ENCODE measurements at places on chromosomes 5 and 9.

- no peak for DNase-seq
These were observed 165.7 kb downstream of the NPR3 start for GRCh38 chr5:32876791-32877190.

DNA sequence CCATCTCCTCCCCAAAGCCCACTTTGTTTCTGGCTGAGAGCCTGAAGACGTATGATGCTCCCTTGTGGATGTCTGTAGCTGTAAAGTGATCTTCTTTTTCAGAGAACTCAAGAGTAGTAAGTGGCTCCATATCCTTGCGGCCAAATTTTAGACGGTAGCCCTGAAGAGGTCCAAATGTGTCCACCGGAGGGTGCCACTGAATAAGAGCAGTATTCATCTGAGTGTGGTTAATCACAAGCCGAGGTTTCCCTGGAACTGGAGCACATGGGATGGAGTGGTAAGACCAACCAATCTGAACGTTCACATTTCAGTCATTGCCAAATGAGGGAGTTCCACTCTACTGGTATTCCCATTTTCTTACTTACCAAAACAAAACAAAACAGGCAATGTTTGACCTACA lies 686.5 kb upstream of the DMAC1 start:
- peak; percentile 70 for DNase-seq

DNA sequence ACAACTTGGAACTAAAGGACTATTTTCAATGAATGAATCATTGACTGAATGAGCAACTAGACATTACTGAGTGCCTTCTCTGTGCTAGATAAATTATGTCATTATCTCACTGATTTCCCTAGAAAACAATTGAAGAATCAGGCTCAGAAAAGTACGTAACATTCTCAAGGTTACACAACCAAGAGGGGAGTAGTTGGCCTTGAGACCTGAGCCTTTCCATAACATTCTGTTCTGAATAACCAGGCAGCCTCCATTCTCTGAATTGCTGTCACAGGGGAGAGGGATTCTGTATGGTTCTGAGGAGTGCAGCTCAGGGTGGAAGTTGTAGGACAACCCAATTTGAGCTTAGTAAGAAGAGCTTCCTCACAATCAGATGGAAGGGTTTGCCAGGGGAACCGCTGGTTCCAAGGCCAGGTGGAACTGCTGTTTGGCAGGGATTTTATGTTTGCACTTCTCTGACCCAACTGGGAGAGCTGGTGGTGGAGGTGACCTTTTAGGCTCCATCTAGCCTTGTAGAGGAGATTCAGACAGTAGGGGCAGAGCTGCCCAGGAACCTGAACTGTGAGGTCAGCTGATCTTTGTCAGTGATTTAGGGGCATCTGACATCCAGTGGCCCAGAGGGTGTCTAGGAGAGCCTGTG lies 16.3 kb downstream of the POLR1E start:
- no peak for DNase-seq

- peak; percentile 88 for DNase-seq
These were observed 296.5 kb upstream of the ITGA1 start for GRCh38 chr5:52491071-52491787.

- no peak for DNase-seq
These were observed 148.1 kb downstream of the DEPDC1B start for GRCh38 chr5:60551829-60552228.

- no peak for DNase-seq
These were observed 3.9 kb downstream of the TYRP1 start for GRCh38 chr9:12696931-12697622.

- DNase-seq = no peak
These were observed 14.5 kb downstream of the FRMD3 start for GRCh38 chr9:83523684-83524083.

- no peak for DNase-seq
These were observed 17.4 kb downstream of the WDR31 start for GRCh38 chr9:113322671-113323070.

GRCh38 chr9:100661668-100662067 lies 83.8 kb downstream of the CAVIN4 start:
- no peak for DNase-seq

- no peak for DNase-seq
These were observed 31.3 kb downstream of the ANXA1 start for GRCh38 chr9:73182928-73183327.

DNA sequence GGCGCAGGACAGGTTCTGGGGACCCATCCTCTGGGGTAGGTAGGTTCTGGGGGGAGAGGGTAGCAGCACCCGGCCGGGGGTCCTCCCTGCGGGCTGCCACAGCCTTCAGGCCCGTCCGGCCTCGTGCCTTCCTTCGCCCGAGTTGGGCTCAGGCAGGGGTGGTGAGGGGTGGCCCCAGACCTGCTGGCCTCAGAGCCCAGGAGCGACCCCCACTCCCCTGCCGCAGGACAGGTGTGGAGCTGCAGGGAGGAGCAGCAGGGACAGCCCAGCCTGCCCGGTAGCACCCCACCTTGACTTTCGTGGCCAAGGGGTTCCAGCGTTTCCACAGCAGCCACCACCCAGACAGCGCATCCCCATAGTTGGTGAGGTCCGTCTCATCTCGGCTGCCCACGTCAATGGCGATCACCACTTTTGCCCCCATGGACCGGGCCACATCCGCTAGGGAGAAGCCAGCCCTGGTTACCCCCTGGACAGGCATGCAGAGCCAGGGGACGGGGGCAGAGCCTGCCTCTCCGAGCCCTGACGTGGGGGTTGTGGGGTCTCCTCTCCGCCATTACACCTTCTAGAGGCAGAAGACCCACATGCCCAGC lies 3.4 kb upstream of the NSMF start:
- DNase-seq = no peak

DNA sequence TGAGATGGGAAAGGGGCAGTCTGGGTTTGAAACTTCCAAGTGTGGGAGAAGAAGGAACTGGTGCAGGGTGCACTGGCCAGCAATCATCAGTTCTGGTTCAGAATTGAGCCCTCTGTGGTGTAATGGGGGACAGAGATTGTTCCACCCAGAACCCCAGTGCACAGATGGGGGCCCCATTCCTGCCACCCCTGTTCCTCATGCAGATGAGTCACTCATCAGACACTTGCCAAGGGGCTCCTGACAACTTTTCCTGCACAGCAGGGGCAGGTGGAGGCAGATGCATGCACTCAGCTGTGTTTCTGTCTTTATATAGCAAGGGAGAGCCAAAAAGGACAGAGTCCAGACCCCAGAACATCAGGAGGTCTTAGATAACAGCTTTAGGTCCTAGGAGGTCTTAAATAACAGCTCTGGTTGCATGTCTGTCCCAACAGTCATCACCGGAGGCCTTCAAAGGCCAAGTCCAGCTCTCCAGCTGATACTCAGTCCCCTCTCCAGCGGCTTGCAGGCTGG lies 252.9 kb downstream of the HSPA4 start:
- no peak for DNase-seq

DNA sequence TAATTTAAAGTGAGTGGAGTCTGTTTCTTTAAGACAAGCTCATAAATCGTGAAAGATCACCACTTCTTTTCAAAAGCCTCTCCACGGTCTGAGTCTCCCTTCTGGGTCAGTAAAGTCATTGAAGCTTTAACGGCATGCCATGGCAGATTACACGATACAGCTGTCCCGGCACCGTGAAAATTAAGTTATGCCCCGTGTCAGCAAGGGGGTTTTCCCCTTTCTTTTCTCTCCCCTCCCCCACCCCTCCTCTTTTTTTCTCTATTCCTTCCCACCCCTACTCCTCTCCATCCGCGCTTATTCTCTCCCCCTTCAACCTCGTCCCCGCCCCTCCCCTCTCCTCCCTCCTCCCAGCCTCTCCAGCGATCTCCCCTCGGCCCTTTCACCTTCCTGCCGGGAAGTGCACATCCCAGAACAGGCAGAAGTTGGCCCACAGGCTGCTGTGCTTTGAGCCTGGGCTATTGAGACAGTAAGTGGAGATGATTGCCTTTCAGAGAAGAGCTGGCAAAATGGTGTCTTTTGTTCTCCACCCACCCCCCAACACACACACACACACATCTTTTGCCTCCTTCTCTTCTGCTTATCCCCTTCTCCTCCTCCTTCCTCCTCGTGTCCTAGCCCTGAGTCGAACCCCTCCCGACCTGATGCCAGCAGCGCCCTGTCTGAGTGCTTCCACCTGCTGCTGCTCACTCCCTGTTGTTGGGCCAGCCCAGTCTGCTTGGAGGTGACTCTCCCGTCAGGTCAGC lies 44.1 kb downstream of the GAS1 start:
- DNase-seq = no peak

GRCh38 chr9:33044677-33045282 lies 19.7 kb downstream of the DNAJA1 start:
- DNase-seq = peak; percentile 31

DNA sequence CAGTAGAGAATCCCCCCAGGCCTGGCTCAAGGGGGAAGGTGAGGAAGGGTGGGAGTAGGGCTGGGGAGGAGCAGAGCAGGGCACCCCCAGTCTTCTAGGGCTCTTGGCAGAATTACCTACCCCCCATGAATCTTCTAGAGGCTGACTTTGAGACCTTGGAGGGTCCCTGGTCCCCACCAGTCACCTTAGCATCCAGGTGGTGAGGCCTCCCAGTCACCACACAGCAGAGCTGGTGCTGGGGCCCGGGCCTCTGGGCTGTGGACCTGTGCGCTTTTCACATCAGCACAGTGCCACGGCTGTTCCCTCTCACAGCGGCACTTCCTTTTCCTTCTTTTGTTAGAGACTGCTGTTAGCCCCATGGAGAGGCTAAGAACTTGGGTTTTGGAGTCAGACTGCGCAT lies 148.6 kb upstream of the PITX1 start:
- no peak for DNase-seq

Measured in NCI-H524 (cell line).